Tibial nerve (tissue), 4 donors: ENCODE measurements at places on chromosomes 1 and 21.

GRCh38 chr1:110450929-110451328 lies at the start of gene PROK1:
PROK1 (plus strand) TSS chr1:110451149; CDS start chr1:110451217, 68 bp downstream.
- no peak for DNase-seq

DNA sequence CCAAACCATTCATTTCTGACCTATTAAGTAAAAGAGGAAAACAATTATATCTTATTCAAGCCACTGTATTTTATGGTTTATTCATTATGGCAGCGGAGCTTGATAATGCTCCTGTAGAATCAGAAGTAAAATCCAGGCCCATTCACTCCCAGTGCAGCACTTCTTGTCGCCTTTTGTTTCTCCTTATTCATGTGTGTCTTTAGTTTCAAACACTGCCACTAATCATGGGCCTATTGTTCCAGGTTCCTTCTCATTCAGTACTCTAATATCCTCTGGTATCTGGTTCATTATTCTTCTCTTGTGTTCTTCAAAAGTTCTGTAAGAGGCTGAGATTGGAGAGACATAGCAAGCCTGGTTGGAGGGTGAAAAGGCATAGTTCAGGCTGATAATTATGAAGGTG lies 218.3 kb downstream of the LRRIQ3 start:
- no peak for DNase-seq

DNA sequence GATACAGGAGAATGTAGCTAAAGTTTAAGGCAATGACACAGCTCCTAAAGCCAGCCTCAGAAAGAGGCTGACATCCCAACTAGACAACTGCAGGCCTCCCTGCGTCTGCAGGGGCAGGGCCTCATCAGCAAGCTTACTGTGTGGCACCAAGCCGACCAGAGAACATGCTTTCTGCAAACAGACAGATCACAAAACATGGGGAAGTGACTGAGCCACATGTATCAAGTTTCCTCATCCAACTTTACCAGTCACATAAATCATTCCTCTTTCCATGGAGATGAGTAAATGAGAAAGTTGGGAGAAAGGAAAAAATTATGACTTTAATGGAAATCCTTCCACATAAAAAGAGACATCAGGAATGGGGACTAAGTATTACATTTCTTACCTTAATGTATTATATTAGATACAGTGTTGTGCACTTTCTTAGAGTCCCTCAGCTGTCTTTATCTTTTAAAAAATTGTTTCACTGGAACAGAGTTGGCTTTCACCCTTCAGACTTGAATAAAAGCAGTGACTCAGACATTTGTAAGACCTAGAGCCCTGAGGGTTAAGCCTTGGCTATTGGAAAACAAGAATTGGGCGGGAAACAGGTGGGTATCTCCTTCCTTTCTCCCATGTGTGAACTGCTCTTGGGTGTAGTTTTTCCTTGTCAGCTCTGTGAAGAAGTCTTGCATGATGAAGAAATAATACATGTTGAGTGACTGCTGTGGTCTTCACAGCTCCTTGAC lies 305.7 kb upstream of the SNX7 start:
- no peak for DNase-seq

- DNase-seq = no peak
These were observed 16.3 kb downstream of the PDZK1 start for GRCh38 chr1:145690587-145691558.

- DNase-seq = no peak
These were observed 53.8 kb downstream of the PTGS2 start for GRCh38 chr1:186626356-186626932.

DNA sequence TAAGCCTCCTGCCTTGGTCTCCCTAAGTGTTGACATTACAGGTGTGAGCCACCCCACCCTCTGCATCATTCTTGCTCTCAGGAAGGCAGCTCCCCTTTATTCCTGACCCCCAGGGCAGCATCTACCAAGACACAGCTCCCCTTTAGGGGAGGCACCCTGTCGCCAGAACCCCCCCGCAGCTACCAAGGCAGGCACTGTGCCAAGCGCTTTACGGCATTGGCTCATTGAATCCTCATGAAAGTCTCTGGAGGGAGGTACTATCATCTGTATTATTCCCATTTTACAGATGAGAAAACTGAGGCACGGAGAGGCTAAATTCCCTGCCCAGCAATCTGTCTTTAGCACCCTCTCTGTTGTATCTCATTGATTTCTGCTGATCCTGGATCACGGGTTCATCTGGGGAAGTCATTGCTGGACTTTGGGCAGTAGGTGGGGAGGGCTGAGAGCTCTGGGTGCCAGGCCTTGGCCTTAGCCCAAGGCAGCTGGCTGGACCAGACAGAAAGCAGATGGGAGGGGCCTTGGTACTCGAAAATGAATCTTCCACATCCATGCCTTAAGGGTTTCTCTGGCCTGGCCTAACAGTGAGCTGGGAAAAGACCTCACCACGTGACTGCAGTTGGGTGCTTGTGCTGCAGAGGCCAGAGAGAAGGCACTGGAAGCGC lies 5.9 kb downstream of the PLOD1 start:
- no peak for DNase-seq

DNA sequence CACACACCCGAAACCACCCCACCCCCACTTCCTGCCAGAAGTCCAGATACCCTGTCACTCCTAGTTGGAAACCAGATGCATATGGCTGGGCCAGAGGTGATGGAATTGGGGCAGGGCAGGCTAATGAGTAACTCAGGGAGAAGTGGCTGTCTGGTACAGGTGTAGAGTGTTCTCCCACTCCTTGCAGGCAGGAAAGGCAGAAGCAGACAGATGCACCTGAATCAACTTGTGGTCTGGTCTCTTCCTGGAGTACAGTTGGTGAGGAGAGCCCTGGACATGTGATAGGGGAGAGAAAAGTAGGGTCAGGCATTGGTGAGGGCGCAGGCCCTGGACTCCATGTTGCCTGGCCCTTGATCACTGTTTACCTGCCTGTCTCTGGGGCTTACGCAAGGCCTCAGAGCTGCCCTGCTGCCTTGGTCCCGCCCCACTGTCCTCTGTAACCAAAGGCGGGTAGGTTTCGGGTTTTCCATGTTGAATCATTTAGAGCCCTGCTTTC lies 2.5 kb downstream of the CGN start:
- no peak for DNase-seq

DNA sequence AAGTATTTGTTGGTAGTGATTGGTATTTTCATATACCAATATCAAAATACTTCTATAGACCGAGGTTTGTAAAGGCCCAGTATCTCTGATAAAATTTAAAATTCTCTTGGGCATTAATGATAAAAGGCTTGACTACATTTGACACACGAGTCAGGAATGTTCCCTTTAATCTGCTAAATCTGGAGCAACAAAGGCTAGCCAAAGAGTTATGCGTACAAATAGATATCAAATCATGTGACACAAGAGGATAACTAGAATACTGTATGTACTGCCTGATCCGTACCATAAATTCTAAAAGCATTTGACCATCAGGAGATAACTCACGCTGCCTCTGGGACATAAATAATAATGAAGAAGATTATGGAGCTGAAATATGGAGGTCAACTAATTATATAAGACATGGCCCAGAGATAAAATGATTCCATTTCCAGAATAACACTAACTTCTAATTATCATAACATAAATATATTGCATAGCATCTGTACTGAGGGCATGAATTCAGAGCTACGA lies 64.2 kb upstream of the SH3GLB1 start:
- no peak for DNase-seq

GRCh38 chr1:244636488-244637259 lies 16.3 kb upstream of the DESI2 start:
- no peak for DNase-seq

DNA sequence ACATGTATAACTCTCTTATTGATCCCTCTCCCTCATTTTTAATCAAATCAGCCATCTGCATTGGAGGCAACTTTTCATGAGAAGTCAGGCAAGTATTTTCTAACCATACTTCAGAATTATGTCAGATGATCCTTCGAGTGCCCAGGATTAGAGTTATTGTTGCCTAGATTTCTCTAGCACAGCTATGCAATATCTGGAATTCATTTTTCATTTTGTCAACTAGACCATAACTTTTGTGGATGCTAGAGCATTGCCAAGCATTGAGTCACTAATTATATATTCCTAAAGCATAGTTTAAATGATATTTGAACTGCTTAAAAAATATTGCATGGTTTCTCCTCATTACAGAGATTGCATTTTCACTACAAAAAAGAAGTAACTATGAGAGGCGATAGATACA lies 21.2 kb downstream of the HFM1 start:
- DNase-seq = no peak

- no peak for DNase-seq
These were observed 2.3 kb upstream of the NFASC start for GRCh38 chr1:204868340-204868700.

GRCh38 chr1:91066538-91066937 lies 44.7 kb upstream of the ZNF644 start:
- DNase-seq = no peak
